ENCODE measurements at places on chromosomes 5 and 9.

- peak; percentile 98 for DNase-seq
Observed at GRCh38 chr9:133030317-133031129, at the start of gene GTF3C5. TSS of gene GTF3C5 (plus strand) at chr9:133030997. CDS start at chr9:133031012, 15 bp downstream.

GRCh38 chr5:75325242-75325641 is 11.8 kb upstream of the HMGCR start:
- DNase-seq: no peak

- DNase-seq: no peak
Observed at GRCh38 chr5:42854795-42855194, 43.1 kb upstream of the SELENOP start.

GRCh38 chr9:11871852-11872251 is 821.3 kb upstream of the TYRP1 start:
- no peak for DNase-seq

DNA sequence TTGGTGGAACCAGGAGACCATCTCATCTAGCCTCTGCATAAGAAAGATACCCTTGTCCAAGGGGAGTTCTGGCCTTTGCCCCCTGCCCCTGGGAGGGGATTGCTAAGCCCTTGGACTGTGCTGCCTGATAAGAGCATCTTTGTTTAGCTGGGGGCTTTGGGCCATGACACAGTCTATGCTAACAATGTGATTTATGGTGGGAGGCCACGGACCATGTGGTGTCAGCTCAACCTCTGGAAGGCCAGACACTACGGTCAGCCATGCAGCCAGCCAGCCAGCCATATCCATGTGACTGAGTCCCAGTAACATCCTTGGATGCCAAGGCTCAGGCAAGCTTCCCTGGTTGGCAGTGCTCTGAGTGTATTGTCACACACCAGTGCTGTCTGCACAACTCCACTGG is 244.4 kb downstream of the FSTL4 start:
- DNase-seq: no peak

DNA sequence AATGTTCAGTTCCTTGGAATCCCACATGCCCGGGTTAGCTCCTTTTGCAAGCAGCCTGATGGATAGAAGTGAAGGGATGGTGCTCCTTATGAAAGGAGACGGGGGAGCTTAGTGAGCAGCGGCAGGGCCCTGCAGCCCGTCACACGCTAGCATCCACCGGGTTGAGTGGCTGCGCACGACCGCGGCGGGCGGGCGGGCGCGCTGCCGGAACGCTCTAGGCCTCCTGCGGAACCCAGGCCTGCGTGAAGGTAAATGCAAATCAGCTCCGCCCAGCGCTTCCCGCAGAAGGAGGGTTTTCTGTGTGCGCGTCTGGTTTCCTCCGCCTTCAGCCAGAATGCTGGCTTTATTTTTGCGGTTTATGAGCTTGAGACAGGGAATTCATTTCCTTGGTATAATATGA is 19.8 kb downstream of the IL12B start:
- DNase-seq: no peak

GRCh38 chr9:119859128-119859527 is 489.9 kb upstream of the BRINP1 start:
- DNase-seq: no peak

DNA sequence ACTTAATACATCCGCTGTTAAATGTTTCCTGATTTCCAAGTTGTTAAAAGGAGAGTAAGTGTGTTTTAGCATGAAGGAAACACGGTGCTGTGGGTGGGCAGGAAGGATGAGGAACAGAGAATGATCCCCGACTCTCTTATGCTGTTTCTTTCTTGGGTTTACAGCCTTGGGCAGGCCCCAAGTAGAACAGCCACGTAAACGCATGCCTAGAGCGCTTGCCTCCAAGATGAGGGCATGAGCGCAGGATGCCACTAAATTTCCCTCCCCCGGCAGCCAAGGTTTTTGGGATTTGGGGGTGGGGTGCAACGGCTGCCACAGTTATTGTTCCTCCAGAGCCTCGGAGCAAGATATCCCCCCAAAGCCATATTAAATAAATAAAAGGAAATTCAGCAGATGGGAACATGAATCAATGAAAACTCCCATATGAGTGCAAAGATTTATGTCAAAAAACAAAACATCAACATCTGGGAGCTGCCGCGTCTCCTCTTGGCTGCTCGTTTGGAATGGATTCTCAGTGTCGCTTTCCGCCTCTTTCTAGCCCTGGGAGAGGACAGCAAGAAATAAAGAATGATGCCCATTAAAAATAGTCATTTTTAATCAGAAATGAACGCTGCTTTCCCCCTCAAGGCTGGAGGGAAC is 10.0 kb upstream of the DELE1 start:
- DNase-seq: no peak

DNA sequence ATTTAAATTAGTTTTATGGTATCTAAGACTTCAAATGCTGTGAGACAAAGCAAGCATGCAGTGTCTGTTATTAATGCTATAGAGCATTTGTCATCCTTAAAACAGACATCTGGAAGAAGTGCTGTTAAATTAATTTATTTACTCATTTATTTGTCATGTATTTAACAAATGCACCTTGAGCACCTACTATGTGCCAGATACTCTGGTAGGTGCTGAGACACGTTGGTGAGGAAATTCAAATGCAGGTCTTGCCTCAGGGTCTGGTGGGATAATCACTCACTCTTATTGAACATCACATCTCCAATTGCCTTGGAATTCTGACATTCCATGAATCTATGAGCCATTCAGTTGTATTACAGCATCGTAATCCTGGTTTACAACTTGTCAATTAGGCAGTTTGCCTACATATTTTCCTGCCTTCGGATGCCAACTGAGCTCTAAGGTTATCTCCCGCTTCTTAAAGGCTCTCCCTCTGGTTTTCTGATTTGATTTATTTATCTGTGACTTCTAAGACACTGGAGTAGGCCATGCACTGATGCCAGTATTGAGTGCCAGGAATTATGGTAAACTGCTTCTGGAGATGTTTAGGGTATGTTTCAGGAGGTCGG is 56.0 kb upstream of the RPS23 start:
- DNase-seq: no peak

- DNase-seq: no peak
Observed at GRCh38 chr5:29247346-29248028, 1946.0 kb upstream of the CDH6 start.

- DNase-seq: no peak
Observed at GRCh38 chr5:60613826-60614225, 86.1 kb downstream of the DEPDC1B start.

- DNase-seq: no peak
Observed at GRCh38 chr9:98642661-98643312, 65.9 kb downstream of the GABBR2 start.

GRCh38 chr5:179345433-179346321 is at the start of gene ADAMTS2:
TSS of gene ADAMTS2 (minus strand) at chr5:179345461. CDS start at chr5:179345328, 133 bp downstream.
- peak; percentile 11 for DNase-seq

- peak; percentile 78 for DNase-seq
Observed at GRCh38 chr5:172455511-172456061, 1.3 kb upstream of the SH3PXD2B start.

DNA sequence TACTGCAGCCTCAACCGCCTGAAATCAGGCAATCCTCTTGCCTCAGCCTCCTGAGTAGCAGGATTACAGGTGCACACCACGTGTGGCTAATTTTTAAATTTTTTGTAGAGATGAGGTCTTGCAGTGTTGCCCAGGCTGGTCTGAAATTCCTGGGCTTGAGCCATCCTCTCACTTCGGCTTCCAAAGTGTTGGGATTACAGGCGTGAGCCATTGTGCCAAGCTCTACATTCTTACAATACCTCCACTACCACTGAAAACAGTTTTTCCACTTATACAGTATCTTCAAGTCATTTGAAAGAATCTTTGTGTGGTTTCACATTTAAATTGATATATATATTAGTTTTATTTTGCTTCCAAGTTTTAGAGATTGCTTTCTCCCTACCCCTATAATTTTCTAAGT is 42.6 kb downstream of the LARP1 start:
- no peak for DNase-seq

- DNase-seq: no peak
Observed at GRCh38 chr9:134566196-134566847, 75.3 kb upstream of the COL5A1 start.

DNA sequence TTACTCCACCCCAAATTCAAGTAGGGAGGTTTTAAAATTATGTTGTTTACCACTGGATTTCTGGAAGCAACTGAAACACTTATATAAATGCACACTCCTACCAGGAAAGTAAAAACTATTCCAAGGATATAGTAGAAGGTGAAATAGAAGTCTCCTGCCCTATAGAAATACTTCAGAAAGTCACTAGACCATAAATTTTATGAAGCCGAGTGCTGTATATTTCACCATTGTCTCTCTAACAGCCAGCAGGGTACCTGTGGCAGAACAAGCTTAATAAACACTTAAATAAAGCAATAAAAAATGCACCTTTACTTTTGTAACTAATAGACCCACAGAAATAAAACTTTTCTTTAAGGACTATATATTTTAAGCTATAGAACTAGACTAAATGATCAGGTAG is 631.6 kb downstream of the PDE4D start:
- DNase-seq: no peak

- no peak for DNase-seq
Observed at GRCh38 chr5:109852371-109853155, 162.8 kb downstream of the MAN2A1 start.

- DNase-seq: no peak
Observed at GRCh38 chr5:96928931-96929708, 6.8 kb upstream of the LNPEP start.

- DNase-seq: no peak
Observed at GRCh38 chr9:37911271-37911681, 7.3 kb upstream of the SLC25A51 start.

DNA sequence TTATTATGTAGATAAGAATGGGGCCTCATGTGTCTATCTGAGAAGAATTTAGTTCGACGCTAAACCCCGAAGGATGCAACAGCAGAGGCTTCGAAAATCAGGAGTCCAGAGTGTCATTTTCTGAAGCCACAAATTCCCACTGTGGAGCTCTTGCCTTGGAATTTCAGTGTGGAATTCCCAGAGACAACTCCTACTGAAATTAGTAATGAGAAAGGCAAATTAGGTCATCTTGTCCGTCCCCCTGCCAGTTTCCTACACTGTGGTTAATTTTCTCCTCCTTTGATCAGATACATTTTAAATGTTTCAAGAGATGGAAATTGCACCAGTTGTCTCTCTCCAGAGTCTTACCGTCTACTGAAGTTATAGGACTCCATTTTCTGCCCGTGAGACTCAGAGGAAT is 633.6 kb downstream of the BNC2 start:
- DNase-seq: no peak

DNA sequence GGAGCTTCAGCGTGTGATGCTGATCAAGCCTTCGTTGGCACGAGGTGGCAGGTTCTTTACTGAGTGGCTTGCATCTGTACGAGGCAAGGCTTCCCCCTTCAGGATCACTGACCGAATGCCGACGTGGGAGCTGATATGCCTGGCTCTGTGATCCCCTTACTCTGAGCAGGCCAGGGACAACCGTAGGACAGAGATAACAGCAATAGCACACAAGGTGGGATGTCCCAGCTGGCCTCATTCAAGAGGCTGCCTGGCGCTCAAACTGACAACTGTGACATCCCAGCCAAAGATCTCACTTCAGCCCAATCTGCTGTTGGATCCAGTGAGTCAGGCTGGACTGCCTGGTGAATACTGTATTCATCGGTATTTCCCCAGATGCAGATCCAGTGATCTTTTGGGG is 199.4 kb upstream of the PANK3 start:
- DNase-seq: no peak

- DNase-seq: no peak
Observed at GRCh38 chr9:120161776-120162175, 418.2 kb downstream of the CDK5RAP2 start.

DNA sequence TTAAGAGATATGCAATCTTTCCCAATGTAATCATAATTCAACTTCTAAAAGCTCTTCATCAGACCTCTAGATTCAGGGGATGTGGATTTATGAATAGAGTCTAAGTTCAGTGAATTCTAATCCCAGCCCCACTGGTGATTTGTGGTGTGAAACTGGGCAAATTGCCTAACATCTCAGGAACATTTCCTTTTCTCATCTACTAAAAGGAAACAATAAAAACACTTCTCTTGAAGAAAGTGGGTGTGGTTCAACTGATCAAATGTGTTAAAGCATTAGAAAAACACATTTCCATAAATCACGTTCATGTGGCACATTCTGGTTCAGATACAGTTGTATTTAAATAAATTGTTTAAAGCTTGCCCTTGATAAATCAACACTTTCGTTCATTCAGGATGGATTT is 631.7 kb upstream of the CDH6 start:
- DNase-seq: no peak

Measured in DMS 273 treated with DMSO at 0.1 percent for 48 hours (cell line).